ENCODE measurements at places on chromosomes 6 and 20.

GRCh38 chr6:168837254-168838036 lies 396.5 kb downstream of the SMOC2 start:
- no peak for DNase-seq

DNA sequence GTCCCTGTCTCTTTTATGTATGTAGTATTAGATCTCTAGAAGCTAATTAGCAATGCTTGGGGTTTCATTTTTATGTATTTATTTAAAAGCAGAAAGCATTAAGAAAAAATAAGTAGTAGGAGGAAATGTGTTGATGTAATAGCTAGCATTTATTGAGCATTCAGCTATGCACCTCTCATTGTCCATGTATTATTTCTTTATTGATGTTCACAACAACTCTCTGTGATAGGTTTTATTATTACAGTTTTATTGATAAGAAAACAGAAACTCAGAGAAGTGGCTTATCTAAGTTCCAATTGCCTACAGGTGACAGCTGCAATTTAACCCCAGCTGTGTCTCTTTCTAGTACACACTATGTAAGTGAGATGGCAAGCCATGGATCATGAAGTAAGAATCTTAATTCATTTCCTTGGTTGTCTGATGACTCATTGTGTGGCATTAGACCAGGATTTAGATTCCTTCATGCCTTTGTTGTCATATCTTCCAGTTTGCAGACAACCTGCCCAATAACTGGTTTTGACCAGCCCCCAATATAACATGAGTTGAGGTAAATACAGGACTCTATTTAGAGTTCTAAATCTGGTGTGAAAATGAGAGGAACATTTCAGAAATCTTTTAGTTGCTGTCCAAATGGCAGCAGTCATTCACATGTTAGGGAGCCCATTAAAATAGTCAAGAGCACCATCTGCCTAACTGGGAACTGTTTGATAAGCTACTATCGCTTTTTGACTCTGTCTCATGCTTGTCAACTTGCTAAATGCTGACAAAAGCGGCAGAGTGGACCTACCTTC lies 170.8 kb upstream of the PHACTR1 start:
- no peak for DNase-seq

GRCh38 chr6:48315051-48315719 lies 204.2 kb upstream of the PTCHD4 start:
- DNase-seq = no peak

DNA sequence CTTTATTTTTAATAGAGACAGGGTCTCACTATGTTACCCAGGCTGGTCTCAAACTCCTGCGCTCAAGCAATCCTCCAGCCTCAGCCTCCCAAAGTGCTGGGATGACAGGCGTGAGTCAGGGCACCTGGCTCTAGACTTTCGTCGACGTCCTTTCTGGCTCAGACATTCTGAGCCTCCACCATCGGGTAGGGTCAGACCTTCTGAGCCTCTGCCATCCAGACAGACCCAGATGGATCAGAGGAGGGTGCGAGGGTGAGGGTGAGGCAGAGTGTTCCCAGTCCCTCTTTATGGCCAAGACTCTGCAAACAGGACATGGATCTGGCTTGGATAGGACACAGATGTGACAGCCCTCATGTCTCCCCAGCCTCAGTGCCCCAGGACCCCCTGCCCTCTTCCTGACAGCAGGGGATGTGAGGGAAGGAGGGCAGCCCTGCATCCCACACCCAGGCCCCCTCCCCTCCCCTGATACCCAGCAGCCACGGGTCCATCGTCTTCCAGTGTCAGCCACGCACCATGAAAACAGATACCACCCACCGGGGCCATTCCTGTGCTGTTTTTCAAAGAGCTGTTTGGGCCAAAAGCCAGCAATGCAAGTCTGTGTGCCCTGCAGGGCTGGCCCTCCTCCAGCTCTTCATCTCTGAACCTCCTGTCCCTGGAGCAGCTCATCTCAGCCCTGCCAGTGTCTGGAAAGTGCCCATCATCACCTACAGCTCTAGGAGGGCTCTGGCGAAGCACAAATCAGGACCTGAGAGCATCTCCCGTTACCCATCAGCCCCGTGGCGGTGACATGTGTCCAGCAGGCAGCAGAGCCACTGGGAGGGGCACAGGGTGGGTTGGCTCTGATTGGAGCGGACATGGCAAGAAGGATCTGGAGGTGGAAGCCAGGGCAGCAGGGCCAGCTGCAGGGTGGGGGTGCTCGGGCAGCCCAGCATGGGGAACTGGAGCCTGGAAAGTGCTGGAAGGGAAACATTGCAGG lies 208.4 kb downstream of the PREX1 start:
- DNase-seq = no peak

DNA sequence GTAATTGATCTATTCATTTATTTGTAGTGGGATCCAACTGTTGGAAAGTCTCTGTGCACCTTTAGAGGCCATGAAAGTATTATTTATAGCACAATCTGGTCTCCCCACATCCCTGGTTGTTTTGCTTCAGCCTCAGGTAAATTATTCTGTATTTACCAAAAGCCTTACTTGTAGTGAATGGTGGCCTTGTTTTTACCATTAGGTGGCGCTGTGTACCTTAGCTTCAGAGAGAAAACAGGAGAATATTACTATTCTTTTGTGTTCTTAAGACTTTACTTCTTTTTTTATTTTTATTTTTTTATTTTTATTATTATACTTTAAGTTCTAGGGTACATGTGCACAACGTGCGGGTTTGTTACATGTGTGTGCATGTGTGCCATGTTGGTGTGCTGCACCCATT lies 23.7 kb downstream of the PEX7 start:
- DNase-seq = no peak

DNA sequence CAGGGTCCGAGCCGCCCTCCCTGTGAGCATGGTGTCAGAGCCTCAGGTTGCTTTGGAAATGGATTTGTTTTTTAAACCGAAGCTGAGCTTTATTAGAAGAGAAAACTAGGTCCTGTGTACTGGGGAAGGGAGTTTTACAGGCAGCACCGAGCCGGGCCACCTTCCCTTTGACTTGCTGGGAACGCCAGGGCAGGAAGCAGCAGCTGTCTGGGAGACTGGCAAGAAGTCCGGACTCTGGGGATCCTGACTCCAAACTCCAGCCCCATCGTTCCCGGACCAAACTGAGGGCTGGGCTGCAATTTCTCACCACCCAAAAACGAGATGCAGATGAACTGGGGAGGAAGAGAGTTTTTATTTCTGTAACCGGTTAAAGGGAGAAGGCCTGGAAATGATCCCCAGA lies 214.9 kb upstream of the KCNG1 start:
- no peak for DNase-seq

DNA sequence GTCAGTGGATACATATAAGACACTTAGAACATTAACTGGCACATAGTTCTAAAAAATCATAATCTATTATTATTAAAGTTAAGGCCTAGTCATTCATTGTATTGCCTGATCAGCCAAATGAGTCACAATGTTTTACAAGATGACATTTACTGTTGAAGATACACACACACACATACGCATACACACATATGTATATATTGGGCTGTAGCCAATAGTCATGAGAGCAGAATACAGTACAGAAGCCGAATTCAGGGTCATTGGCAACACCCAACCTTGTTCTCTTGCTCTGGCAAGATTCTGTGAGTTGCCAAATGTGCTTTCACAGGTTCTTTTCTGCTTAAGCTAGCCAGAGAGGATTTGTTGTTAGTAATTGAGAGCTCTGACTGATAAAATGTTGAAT lies 922.8 kb upstream of the MAP3K7 start:
- no peak for DNase-seq

GRCh38 chr6:142938510-142938909 lies 6.5 kb downstream of the HIVEP2 start:
- DNase-seq = no peak

DNA sequence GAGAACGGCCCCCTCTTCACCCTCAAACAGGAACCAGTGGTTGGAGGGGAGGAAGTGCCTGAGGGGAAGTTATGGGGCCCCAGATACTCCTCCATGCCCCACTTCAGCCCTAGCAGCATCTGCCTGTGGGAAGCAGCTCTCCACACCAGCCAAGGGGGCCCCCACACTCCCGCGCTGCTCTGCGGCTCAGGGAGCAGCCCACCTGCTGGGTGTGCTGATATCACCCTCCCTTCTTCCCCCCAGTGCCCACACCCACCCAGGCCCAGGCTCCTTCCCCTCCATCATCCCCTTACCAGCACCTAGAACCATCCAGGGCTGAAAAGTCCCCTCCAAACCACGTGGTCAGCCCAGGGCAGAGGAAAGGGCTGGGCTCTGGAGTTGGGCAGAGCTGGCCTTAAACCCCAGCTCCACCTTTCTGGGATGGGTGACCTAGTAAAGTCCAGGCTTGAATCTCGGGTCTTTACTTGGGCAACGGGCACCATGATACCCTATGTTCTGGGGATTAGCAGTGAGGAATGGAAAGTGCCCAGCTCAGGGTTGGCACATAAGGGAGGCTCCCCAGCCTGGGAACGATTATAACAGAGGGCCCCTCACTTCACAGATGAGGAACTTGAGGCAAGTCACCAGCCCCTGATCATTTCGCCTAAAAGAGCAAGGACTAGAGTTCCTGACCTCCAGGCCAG lies 663 bp downstream of the LST1 start:
- DNase-seq = no peak

- no peak for DNase-seq
Observed at GRCh38 chr6:139349464-139350020, 24.9 kb downstream of the CITED2 start.

DNA sequence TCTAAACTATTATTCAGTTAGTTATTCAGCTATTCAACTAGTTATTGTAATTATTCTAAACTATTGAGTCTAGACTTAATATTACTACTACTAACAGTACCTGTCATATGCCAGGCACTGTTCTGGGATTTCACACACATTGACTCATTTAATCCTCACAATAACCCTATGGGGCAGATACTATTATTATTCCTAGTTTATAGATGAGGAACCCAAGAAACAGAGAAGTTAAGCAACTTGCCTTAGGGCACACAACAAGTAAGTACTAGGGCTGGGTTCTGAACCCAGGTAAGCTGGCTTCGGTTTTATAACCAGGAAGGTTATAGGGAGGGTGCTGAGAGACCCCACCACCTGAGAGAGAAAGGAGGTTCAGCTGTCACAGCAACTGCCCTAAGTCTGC lies 7.8 kb downstream of the TEAD3 start:
- no peak for DNase-seq

All from amygdala (tissue), 56 donors.